ENCODE measurements at places on chromosomes 6 and 20.

- no peak for DNase-seq
Observed at GRCh38 chr6:169843991-169844390, 92.6 kb downstream of the ERMARD start.

GRCh38 chr6:21538186-21538798 is 55.3 kb upstream of the SOX4 start:
- no peak for DNase-seq

DNA sequence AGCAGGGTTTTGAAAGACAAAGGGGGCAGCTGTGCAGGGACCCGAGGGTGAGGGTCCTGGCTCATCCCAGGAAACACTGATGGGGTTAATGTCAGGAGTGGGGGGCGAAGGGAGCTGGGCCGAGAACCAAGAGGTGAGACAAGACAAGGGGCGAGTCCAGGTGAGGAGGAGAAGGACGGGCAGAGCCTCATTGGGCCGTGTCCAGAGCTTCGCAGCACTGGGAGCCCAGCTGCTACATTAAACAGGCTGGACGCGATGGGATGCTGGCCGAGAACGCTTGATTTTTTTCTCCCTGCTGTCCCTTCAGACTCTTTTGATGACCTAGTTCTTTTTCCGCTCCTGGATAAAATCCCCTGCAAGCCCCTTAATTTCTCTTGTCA is 172.8 kb upstream of the SNX9 start:
- no peak for DNase-seq

DNA sequence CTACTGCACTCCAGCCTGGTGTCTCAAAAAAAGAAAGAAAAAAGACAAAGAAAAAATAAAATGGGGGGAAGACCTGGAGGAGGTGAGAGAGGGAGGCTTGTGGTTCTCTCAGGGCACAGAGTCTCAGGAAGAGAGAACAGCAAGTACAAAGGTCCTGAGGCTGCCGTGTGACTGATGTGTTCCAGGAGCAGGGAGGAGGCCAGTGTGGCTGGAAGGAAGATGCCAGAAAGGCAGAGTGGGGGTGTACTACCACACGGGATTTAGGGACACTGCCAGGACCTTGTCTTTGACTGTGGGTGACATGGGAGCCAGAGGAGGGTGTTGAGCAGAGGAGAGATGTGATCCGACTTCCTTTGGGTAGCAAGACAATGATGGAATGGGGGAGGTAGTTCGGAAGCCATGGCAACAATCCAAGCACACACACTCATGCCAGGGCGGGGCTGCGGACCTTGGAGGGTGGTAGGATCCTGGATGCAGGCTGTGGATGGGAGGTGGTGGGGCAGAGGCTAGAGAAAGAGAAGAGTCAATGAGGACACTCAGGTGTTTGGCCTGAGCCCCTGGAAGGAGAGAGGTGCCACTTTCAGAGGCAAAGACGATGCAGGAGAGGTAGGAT is 136.4 kb upstream of the PTPN1 start:
- DNase-seq = no peak

DNA sequence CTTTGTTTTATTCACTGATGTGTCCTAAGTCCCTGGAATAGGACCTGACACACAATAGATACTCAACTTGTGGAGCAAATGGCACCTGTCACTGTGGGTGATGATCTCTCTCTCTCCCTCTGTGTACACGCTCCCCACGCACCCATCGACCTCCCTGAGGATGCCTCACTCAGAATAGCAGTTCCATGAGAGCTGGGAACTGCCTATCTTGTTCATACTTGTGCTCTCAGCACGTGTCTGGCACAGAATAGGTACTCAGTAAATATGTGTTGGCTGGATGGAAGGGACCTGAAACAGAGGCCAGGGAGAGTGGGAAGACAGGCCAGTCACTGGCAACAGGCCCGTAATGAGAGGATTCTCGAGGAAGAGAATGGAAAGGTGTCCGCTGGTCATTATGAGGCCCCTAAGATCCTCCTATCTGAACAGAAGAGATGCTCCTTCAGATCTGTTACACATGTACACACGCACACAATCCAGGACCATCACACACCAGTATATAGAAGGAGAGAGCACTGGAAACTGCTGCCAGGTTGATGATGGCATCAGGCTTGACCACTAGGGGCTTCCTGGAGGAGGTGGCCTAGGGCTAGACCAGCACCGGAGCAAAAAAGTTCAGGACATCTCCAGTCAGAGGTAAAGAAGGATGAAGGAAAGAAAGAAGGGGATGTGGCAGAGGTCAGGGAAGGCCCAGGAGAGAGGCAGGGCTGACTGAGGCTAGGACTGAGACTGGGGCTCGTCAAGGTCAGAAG is 30.9 kb downstream of the VEGFA start:
- no peak for DNase-seq

DNA sequence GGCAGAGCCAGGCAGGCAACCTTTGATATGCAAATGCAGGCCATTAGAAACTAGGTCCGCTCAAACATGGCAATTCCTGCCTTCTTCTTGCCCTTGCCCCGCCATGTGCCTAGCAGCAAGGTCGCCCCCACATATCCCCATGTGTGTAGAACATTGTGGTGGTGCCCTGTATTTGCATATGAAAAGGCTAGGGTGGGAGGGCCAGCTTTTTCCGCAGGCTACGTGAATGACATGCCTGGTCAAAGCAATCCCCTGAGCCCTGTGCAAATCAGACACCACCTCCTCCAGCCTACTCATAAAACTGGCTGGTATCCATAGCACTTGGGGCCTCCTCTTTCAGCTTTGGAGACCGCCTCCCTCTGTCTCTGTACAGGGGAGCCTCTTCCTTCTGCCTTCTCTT is 31.6 kb downstream of the GSTA2 start:
- no peak for DNase-seq

DNA sequence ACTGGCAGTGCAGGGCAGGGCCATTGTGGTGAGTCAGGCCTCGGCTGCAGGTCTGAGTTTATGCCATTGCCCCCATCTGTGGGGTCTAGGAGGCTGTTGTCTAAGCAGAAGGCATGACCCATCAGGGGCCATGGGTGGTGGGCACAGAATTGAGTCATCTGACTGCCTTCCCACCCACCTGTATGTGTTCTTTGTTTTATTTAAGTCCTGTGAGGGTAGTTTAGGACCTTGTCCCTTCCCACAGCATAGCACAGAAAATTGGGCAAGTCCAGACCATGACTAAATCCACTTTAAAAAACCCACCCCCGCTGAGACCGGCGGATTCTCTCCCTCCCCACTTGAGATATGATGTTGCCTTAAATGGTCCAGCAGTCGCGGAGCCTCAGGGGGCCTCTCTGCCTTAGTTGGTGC is 40.3 kb downstream of the ERMARD start:
- DNase-seq = no peak
